ENCODE measurements at places on chromosomes 7 and 10. TPM values are rescaled to one million over a fixed set of nuclear protein-coding genes. Genes with fewer than 3 reads are reported as not detected.

DNA sequence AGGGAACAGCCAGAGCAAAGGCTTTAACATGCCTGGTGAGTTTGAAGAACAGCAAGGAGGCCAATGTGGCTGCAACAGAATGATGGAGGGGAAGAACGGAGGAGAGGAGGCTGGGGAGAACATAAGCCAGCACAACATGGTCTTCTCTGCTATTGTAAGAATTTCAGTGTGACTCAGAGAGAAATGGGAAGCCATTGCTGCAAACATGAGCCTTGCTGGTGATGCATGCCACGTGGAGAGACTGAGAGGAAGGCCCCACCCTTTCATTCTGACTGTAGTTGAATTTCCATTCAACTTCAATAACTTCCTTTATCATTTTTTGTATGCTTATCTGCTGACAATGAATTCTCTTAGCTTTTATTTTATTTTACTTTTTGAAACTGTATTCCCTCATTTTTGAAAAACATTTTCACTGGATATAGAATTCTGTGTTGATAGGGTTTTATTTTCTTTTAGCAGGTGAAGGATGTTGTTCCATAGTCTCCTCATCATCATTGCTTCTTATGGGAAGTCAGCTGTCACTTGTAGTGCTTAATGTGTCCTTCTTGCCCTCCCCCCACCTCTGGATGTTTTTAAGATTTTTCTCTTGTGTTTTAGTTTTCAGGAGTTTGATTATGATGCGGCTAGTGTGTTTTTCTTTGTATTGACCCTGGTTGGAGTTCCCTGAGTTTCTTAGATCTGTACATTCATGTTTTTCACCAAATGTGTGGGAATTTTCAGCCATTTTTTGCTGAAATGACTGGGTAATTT, 46.4 kb upstream of the LEP start:
- DNase-seq: no peak

DNA sequence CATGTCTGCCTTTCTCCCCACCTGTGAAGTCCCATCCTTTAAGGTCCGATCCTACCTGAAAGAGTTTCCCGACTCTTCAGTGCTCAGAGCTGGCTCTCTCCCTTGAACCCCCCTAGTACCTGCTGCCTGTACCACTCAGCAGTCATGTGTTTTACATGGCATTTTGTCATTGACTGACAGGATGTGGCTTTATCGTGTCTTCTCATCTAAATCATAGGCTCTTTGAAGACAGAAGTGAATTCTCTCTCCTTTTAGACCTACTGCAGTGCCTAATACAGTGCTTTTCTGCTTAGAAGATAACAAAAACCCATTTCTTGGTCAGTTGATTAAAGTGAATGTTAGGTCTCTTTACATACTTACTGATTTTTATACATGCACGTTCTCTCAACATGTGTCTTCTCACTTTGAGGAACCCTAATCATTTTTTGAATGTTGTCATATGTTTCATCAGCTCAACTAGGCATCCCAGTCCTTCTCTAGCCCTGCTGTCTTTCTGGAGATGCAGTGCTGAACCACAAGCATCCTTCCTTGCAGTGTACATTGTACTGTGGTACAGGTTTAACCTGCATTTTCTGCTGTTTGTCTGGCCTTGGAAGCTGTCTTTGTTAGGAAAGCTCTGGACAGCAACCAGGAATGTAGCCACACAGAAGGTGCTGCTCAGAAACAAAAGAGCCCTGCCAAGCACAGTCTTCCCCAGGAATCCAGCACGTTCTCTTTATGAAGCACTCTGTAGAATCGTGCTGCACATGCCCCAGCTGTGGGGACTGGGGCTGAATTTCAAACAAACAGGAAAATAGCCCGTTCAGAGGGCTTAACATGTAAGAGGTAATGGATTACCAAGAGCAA, 28.1 kb upstream of the LRRC4 start:
- DNase-seq: no peak

DNA sequence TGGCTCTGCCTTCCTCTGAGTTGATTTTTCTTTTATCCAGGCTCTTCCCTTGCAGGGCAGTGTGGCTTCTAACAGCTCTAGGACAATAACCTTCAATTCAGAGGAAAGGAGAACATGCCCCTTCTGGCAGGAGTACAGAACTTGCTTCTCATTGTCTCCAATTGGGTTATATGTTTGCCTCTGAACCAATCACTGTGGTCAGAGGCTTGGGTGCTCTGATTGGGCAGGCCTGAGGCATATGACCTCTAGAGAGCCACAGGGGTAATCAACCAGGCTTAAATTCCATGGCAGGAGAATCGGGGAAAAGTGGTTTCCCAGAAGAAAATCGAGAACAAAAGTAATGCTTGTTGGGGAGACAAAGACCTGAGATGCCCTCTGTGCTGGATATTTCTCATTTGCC, 240.0 kb downstream of the REEP3 start:
- no peak for DNase-seq

DNA sequence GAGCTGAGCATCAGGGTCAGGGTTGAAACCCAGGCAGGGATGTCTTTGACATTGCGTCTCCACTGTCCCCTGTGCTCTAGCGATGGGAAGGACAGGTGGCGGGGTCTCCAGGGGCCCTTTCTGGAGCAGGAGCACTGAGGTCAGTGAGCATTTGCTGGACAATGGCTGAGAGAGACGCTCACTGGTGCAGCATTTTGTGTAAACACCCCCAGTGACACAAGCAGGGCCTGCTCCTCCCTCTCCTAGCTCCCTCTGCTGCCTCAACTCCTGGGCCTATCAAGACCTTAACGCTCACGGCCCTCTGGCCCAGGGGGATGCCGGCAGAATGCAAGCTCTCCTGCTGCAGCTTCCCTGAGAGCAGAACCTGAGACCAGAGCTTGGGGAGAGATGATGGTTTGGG, 17.4 kb upstream of the INMT start:
- DNase-seq: no peak

GRCh38 chr7:139748373-139748765, 29.4 kb downstream of the HIPK2 start:
- DNase-seq: no peak

GRCh38 chr10:99761365-99761764, 21.1 kb upstream of the ABCC2 start:
- no peak for DNase-seq

CLRN3 gene
- not detected for total RNA-seq

PAX4 gene
- not detected for total RNA-seq

MBLAC1 gene
- 2.0 TPM for total RNA-seq

SPDYE2 gene
- not detected for total RNA-seq

JAKMIP3 gene
- 1.7 TPM for total RNA-seq
